RPMI8226 (cell line): ENCODE measurements at places on chromosomes 2 and 18.

DNA sequence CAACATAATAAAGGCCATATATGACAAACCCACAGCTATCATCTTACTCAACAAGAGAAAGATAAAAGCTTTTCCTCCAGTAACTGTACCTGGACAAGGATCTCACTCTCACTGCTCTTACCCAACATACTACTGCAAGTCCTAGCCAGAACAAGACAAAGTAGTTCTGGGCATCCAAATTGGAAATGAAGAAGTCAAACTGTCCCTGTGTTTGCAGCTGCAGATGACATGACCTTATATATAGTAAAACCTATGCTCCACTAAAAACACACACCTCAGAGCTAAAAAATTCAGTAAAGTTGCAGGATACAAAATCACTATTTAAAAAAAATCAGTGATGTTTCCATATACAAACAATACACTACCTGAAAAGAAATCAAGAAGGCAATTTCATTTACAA is 32.2 kb downstream of the USP34 start:
- no peak for DNase-seq

- DNase-seq, result no peak
Measured at GRCh38 chr2:40445467-40445866, 6.4 kb downstream of the SLC8A1 start.

DNA sequence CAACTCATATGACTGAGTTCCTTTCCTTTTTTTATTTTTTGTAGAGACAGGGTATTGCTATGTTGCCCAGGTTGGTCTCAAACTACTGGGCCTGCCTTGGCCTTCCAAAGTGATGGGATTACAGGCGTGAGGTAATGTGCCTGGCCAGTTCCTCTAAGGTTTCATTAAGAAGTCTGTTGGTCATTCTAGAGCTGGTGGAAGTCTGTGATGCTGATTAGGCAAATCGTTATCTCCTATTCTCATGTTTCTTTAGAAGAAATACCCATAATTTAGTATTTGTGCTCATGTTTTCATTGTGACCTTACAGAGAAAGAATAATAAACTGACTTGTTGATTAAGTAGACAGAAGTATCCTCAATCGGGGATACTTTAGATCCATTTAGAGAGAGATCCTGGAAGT is 106.1 kb upstream of the SP3 start:
- no peak for DNase-seq

- DNase-seq, result no peak
Measured at GRCh38 chr18:79250301-79250981, 145.3 kb upstream of the NFATC1 start.

DNA sequence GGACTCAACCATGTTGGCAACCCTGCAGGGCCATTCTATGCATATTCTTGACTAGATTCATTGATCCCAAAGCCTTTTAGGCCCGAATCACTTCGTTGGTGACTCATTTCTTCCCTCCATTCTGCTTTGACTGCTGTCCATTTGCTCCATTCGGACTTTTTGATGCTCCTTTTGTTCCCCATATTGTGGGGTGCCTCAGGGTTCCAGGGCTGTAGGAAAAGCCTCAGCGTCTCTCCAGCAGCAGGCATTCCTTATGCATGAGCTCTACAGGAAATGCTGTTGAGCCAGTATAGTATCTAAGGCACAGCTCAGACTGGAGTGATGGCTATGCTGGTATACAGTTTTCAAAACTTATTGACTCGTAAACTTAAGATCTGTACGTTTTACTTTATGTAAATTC is 292.6 kb downstream of the PRKCE start:
- DNase-seq, result no peak
